ENCODE measurements at places on chromosomes 7 and 10. TPM values are rescaled to one million over a fixed set of nuclear protein-coding genes. Genes with fewer than 3 reads are reported as not detected.
A peak's percentile ranks its signal among the peaks of the same experiment; 100 is the strongest.

The DBNL gene
- 90.6 TPM for total RNA-seq

GRCh38 chr10:55858730-55859129, 502.3 kb downstream of the ZWINT start:
- DNase-seq, result no peak
- H3K4me1 ChIP-seq, result no peaks in the 10 kb centered on the region
- H3K27ac ChIP-seq, result no peak overlapping the region
- no peak overlapping the region for H3K4me3 ChIP-seq

- H3K27ac ChIP-seq, result no peak overlapping the region
- H3K4me1 ChIP-seq, result peaks cover 29% of the 10 kb centered on the region
- no peak overlapping the region for H3K4me3 ChIP-seq
- H3K27me3 ChIP-seq, result peaks cover 59% of the 10 kb centered on the region
These were observed 301.3 kb upstream of the NFE2L3 start for GRCh38 chr7:25850735-25851134.

The ANKRD30A gene
- total RNA-seq, result not detected

The DPP6 gene
- total RNA-seq, result not detected

- H3K27me3 ChIP-seq, result no peaks in the 10 kb centered on the region
- no peak overlapping the region for H3K27ac ChIP-seq
- H3K36me3 ChIP-seq, result no peaks in the 10 kb centered on the region
These were observed 597.3 kb upstream of the POT1 start for GRCh38 chr7:125526958-125527357.

The LIPM gene
- not detected for total RNA-seq

The AGR3 gene
- not detected for total RNA-seq

The CALCR gene
- not detected for total RNA-seq

DNA sequence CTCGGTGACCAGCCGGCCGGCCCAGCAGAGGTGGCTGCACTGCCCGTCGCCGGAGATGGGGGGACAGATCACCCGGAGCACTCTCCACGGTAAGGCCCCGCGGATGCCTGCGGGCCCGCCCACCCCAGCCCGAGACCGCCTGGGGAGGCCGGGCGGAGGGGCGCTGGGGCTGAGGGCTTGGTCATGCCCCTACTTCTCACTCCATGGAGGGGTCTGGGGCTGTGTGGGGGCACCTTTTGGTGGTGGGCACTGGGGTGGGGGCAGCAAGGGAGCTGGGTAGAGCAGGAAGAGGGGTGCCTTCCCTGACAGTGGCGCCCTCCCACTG, 61.8 kb downstream of the NEURL1 start:
- DNase-seq, result no peak
- H3K4me3 ChIP-seq, result peak overlapping the region; percentile 12
- peaks cover 28% of the 10 kb centered on the region for H3K4me1 ChIP-seq
- H3K27me3 ChIP-seq, result peaks cover 10% of the 10 kb centered on the region
- no peaks in the 10 kb centered on the region for H3K36me3 ChIP-seq

- no peak overlapping the region for H3K27ac ChIP-seq
- no peaks in the 10 kb centered on the region for H3K27me3 ChIP-seq
These were observed 336.1 kb upstream of the KCND2 start for GRCh38 chr7:119936836-119937235.

DNA sequence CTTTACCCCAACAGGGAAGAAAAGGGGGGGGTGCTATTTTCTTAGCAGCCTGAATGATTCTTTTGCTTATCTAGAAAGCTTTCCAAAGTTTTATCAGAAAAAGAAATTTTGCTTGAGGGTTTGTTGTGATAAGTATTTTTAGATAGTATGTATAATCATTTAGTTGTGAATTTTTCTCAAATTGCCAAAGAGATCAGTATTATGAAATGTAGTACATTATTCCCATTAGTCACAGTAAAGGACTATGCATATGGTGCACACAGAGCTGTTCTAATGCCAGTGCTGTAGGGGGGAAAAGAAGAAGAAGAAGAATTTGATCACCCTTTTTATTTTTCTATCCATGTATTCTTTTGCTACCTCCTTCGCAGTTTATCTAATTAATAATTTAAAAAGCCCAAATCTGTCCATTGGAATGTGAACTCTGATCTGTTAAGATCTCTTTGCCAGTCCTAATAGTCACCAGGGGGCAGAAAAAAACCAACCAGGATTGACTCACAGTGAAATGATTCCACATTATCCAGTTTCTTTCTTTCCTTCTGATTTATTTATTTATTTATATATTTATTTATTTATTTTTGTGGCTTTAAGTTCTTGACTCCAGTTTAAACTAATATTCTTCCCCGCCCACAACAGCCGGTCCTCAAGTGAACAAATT, 4.7 kb downstream of the RBM20 start:
- H3K4me3 ChIP-seq, result no peak overlapping the region
- H3K4me1 ChIP-seq, result peaks cover 13% of the 10 kb centered on the region
- no peak for DNase-seq
- peaks cover 26% of the 10 kb centered on the region for H3K27me3 ChIP-seq
- no peaks in the 10 kb centered on the region for H3K36me3 ChIP-seq

The ADIRF gene
- total RNA-seq, result not detected

The PLAC9 gene
- not detected for total RNA-seq

- H3K4me1 ChIP-seq, result peaks cover 10% of the 10 kb centered on the region
- peaks cover 4% of the 10 kb centered on the region for H3K36me3 ChIP-seq
- no peak overlapping the region for H3K4me3 ChIP-seq
- H3K27ac ChIP-seq, result no peak overlapping the region
- DNase-seq, result no peak
These were observed 11.0 kb upstream of the RSBN1L start for GRCh38 chr7:77685233-77685632.

DNA sequence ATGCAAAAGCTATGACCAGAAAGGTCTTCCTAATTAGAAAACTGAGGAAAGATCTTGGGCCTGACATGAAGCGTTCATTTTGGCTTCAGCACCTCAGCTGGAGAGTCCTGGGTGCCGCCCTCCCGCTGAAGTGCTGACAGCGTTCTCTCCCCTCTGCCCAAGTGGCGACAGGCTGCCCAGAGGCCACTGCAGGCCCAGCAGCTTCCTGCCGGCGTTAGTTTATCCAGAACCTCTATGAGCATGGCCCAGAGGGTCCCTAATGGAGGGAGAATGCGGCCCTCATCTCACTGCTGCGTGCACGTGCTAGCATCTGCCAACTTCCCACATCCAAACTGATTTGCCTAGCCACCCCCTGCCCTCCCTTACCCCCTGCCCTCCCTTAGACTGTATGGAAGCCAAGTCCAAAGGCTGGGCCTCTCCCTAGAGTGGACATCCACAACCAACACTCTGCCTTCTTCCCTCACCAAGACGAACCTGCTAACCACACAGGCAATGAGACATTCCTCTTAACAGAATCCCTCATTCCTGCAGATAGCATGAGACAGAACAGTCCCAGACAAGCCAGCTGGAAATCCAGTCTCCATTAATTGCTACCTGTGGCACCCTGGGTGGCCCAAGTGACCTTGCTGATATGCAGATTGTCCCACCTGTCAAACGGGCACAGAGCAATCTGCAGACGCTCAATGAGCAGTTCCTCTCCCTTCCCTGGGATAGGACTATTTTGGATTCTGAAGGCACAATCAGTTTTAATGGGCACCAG, 108.4 kb downstream of the C10orf90 start:
- no peak overlapping the region for H3K27ac ChIP-seq
- no peak overlapping the region for H3K4me3 ChIP-seq
- no peak for DNase-seq
- no peaks in the 10 kb centered on the region for H3K36me3 ChIP-seq
- no peaks in the 10 kb centered on the region for H3K4me1 ChIP-seq

The UNCX gene
- total RNA-seq, result not detected

GRCh38 chr10:113446739-113447138, 106.1 kb upstream of the HABP2 start:
- H3K4me1 ChIP-seq, result no peaks in the 10 kb centered on the region
- DNase-seq, result no peak
- H3K27me3 ChIP-seq, result peaks cover 3% of the 10 kb centered on the region
- H3K4me3 ChIP-seq, result no peak overlapping the region
- H3K36me3 ChIP-seq, result no peaks in the 10 kb centered on the region

- H3K4me3 ChIP-seq, result no peak overlapping the region
- no peaks in the 10 kb centered on the region for H3K4me1 ChIP-seq
- no peaks in the 10 kb centered on the region for H3K36me3 ChIP-seq
- H3K27me3 ChIP-seq, result no peaks in the 10 kb centered on the region
These were observed 207.3 kb upstream of the PPP1R3A start for GRCh38 chr7:114126095-114126494.

- no peaks in the 10 kb centered on the region for H3K27me3 ChIP-seq
- no peaks in the 10 kb centered on the region for H3K36me3 ChIP-seq
- peaks cover 52% of the 10 kb centered on the region for H3K4me1 ChIP-seq
- no peak overlapping the region for H3K27ac ChIP-seq
- no peak for DNase-seq
- H3K4me3 ChIP-seq, result no peak overlapping the region
These were observed 3.7 kb downstream of the NOD1 start for GRCh38 chr7:30474893-30475292.

- no peak overlapping the region for H3K27ac ChIP-seq
- no peak for DNase-seq
- H3K36me3 ChIP-seq, result no peaks in the 10 kb centered on the region
- no peak overlapping the region for H3K4me3 ChIP-seq
- no peaks in the 10 kb centered on the region for H3K4me1 ChIP-seq
These were observed 92.1 kb downstream of the GRB10 start for GRCh38 chr7:50690541-50691011.
